Cardiac ventricle fibroblast (primary cell): ENCODE measurements at places on chromosomes 7 and 10. TPM values are rescaled to one million over a fixed set of nuclear protein-coding genes. Genes with fewer than 3 reads are reported as not detected.

GNAI1 gene
- 23.2 and 25.8 TPM in 2 replicates for total RNA-seq

CWF19L1 gene
- 7.2 and 10.6 TPM in 2 replicates for total RNA-seq

HOGA1 gene
- total RNA-seq, result not detected in 2 replicates

VWDE gene
- not detected in 2 replicates for total RNA-seq

TEX47 gene
- total RNA-seq, result not detected in 2 replicates

CD36 gene
- 38.1 and 60.9 TPM in 2 replicates for total RNA-seq
